DND-41 (cell line): ENCODE measurements at places on chromosomes 7 and 10.

GRCh38 chr10:127989481-127990012, 82.6 kb downstream of the PTPRE start:
- no peak for DNase-seq

DNA sequence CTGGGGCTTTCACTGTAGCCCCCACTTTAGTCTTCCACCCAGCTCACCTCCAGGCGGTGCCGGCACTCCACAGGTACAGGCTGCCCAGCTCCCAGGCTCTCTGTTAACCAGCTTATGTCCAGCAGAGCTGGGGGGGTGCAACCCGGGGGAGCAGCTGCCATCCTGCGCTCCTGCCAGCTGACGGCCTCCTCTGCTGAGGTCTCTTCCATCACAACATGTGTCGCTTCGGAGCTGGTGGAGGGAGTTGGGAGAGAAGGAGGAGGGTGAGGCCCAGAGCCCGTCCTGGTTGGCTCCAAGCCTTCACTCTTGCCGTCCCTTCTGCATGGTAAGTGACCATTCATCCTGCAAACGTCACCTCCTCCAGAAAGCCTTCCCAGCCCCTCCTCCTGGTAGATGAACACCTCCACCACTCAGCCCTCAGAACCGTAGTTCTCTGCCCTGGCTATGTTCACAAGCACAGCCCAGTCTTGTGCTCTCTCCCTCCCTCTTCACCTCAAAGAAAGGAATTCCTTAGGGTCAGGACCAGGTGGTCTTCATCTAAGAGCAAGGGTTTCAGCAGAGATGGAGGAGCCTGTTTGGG, 1.6 kb downstream of the POLM start:
- DNase-seq: no peak

DNA sequence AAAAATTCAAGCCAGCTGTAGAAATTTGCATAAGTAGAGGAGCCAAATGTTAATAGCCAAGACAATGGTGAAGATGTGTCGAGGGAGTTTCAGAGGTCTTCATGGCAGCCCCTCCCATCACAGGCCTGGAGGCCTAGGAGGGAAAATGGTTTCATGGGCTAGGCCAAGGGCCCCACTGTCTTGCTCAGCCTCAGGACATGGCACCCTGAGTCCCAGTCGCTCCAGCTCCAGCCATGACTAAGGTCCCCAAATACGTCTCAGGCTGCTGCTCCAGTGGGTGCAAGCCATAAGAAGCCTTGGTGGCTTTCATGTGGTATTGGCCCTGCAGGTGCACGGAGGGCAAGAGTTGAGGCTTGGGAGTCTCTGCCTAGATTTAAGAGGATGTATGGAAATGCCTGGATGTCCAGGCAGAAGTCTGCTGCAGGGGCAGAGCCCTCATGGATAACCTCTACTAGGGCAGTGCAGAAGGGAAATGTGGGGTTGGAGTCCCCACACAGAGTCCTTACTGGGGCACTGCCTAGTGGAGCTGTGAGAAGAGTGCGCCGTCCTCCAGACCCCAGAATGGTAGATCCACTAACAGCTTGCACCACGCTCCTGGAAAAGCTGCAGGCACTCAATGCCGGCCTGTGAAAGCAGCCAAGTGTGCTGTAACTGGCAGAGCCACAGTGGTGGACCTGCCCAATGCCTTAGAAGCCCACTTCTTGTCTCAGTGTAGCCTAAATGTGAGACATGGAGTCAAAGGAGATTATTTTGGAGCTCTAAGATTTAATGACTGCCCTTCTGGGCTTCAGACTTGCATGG, 19.2 kb downstream of the TBATA start:
- no peak for DNase-seq

DNA sequence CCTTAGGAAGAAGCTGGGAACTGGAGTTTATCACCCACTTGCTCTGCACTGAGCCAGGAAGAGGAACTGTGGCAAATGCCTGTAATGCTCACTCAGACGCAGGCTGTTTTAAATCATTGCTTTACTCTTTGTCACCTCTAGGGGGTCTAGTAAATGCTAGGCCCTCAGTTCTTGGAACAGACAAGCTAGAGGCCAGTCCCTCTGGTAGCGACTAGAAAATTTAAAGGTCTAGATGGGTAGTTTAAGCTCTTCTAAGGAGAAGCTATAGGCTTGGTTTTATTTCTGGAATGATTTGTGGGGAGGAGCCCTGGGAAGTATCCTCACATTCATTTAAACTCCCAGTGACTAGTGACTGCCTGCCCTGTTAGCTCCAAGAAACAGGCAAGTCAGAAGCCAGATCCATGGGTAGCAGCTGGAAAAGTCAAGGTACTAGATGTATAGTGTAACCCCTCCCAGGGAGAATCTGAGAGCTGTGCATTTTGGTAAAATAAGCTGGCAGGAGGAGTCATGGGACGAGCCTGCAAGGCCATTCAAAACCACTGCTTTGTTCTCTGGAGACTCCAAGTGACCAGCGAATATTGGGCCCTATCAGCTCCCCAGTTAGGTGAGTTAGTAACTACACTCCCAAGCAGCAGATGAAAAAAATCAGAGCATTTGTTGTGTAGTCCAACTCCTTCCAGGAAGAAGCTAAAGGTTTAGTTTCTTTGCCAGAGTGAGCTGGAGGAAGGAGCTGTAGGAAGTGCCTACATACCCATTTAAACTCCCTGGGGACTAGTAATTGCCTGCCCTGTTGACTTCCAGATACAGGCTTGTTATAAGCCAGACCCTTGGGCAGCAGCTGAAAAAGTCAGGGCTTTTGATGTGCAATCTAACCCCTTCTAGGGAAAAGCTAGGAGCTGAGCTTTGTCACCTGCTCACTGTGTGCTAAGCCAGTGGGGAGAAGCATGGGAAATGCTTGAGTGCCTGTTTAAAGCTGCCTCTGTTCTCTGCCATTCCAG, 68.9 kb downstream of the DYNC1I1 start:
- no peak for DNase-seq

- DNase-seq: no peak
Observed at GRCh38 chr10:125149680-125150047, 10.7 kb downstream of the CTBP2 start.
